Karpas-422 (cell line): ENCODE measurements at places on chromosomes 13 and 19.

- DNase-seq: no peak
These were observed 814 bp downstream of the NBEA start for GRCh38 chr13:34942732-34943435.

DNA sequence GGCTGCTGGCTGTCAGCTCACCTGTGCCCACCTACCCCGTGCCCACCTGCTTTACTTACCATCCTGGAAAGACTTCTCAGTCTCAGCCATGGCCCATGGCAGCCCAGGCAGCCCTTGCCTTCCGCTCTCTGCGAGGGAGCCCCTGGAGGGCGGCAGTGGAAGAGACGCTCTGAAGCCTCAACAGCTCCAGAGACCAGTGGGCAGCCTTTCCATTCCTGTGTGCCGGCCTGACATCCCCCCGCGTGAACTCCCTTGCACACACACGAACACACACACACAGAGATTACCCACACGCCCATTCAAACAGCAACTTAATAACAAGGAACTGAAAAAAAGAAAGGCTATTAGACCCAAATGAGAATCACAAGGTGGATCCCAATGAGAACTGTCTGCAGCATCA lies 14.2 kb upstream of the RASA3 start:
- no peak for DNase-seq

- no peak for DNase-seq
These were observed 1.8 kb downstream of the FXYD1 start for GRCh38 chr19:35140207-35140961.

GRCh38 chr19:46480415-46480814 lies 9.1 kb upstream of the PNMA8A start:
- no peak for DNase-seq

DNA sequence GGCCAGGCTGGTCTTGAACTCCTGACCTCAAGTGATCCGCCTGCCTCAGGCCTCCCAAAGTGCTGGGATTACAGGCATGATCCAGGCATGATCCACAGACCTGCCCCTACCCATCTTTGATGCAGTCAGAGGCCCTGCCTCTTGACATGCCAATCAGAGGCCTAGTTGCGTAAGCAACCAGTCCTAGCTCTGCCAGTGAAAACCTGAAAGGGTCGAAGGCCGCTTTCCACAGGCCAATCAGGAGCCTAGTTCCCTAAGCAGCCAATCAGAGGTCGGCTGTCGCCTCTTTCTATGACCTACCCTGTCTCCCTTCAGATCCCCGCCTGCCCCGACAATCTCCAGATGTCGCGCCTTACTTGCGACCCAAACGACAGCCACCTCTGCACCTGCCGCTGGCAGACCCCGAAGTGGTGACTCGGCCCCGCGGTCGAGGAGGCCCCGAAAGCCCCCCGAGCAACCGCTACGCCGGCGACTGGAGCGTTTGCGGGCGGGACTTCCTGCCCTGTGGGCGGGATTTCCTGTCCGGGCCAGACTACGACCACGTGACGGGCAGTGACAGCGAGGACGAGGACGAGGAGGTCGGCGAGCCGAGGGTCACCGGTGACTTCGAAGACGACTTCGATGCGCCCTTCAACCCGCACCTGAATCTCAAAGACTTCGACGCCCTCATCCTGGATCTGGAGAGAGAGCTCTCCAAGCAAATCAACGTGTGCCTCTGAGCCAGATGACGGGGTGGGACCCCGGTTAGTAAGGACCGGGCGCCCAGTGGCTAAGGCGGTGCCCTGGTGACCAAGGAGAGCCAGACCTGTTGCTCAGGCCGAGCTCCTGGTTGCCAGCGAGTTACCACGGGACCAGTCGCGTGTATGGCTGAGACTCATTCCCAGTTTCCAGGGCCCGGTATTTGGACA lies 6.3 kb downstream of the SYDE1 start:
- DNase-seq: no peak

DNA sequence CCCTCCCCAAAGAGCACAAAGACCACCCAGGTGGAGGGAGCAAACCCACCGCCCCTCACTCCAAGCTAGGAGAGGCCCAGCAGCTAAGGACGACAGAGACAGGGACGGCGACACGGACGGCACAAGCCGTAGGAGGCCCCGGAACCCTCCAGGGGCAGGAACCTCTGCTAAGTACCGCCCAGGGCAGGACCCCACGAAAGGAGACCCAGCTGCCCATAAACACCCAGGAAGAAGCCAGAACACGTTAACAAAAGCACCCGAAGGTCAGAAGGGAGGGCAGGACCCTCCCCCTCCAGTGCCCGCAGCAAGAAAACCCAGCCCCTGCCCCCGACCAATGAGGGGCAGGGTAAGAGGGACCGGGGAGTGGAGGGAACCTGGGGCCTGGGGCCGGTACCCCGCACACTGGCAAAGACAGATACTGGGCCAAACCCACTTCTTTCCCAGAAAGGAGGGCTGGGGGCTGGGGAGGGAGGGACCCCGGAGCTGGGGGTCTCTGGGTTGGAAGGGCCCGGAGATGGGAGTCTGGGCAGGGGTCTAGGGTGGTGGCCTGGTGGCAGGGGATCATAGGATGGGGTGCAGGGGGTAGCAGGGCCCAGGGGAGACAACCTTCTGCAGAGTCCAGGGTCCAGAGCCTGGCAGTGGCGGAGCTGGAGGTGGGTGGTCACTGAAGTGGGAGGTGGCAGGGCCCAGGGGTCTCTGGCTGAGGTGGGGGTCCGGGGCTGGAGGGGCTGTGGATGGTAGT lies 2.4 kb downstream of the BTBD2 start:
- DNase-seq: no peak

DNA sequence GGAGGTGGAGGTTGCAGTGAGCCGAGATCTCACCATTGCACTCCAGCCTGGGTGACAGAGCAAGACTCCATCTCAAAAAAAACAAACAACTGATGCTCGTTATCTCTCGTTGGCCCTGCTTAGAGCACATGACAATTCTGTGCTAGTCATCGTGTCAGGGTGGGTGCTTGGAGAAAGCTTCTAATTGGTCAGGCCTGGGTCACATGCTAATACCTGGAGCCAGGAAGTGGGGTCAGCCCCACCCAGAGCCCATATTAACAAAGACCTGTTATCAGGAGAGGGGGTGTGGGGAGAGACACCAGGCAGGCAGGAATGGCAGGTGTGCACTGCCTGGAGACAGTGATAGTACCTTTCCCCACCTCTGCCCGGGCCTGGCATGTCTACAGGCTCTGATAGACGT lies 84.9 kb downstream of the DPF1 start:
- DNase-seq: no peak

DNA sequence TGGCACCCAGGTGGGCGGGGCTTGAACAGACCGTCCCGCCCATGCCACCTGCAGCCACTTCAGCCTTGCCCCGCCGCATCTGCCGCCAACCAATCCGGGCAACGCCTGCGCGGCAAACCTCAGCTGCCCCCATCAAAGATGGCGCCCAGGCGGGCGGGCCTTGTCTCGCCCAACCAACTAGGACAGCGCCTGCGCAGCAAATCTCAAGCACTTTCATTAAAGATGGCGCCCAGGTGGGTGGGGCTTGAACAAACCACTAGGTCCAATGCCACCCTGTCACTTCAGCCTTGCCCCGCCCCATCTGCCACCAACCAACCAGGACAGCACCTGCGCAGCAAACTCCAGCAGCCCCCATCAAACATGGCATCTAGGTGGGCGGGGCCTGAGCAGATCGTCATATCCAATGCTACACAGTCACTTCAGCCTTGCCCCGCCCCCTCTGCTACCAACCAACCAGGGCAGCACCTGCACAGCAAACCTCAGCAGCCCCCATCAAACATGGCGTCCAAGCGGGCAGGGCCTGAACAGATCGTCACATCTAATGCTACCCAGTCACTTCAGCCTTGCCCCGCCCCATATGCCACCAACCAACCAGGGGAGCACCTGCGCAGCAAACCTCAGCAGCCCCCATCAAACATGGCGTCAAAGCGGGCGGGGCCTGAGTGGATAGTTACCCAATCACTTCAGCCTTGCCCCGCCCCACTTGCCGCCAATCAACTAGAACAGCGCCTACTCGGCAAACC lies 1.4 kb downstream of the PEG3 start:
- no peak for DNase-seq

GRCh38 chr13:96020931-96021330 lies 32.3 kb downstream of the UGGT2 start:
- no peak for DNase-seq

GRCh38 chr19:28880735-28881401 lies 332.1 kb downstream of the UQCRFS1 start:
- DNase-seq: no peak

DNA sequence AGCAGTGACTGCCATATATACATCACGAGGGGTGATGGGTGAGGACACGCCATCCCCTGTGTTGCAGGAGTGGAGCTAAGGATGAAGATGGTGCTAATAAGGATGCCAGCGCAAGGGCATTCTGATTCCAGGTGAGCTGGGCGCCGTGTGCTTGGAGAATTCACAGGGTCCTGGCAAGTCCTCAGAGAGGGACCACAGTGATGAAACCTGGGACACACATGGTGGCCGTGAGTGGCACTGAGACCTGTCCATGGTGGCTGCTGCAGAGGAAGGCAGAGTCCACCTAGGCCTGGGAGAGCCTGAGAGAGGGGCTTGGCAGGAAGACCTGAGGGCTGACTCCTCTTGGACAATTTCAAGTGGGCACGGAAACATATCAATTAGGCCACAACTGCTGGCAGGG lies 65.2 kb downstream of the RFX2 start:
- DNase-seq: no peak

- no peak for DNase-seq
These were observed 88.8 kb downstream of the FNDC3A start for GRCh38 chr13:49064476-49064875.

DNA sequence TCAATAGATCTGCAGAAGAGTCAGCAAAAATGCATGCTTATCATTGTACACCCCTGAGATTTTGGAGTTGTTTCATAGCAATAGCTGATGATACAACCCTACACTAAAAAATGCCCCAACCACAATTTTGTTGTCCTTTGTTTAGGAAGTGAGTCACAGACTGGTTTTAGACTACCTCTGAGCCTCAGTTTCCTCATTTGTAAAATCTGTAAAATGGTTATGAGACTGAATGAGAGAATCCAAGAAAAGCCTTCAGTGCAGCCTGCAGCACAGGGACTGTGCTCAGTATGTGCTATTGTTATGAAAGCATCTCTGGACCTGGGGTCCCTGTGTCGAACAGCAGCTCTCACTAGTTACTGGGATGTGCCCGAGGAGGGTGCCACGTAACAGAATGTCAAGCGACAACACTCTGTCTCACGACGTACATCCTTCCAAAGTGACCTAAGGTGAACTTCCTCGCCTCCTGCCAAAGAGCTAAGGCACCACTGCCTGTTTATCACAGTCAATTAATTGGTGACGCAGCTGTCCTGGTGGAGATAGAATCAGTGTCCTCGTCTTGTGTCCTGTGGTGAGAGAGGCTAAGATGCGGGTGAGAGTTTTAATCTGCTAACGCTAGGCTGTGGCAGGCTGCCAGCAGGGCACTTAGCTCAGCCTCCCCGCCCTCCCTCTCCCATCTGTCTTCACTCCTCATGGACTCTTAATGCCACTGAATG lies 18.1 kb downstream of the DHRS12 start:
- DNase-seq: no peak

GRCh38 chr19:2446381-2446780 lies 10.4 kb downstream of the LMNB2 start:
- DNase-seq: no peak

GRCh38 chr13:79915114-79915811 lies 425.7 kb downstream of the SPRY2 start:
- DNase-seq: no peak

GRCh38 chr13:41250993-41251392 lies 12.4 kb downstream of the MTRF1 start:
- no peak for DNase-seq

GRCh38 chr19:7606289-7606688 lies 10.6 kb downstream of the CAMSAP3 start:
- DNase-seq: no peak

DNA sequence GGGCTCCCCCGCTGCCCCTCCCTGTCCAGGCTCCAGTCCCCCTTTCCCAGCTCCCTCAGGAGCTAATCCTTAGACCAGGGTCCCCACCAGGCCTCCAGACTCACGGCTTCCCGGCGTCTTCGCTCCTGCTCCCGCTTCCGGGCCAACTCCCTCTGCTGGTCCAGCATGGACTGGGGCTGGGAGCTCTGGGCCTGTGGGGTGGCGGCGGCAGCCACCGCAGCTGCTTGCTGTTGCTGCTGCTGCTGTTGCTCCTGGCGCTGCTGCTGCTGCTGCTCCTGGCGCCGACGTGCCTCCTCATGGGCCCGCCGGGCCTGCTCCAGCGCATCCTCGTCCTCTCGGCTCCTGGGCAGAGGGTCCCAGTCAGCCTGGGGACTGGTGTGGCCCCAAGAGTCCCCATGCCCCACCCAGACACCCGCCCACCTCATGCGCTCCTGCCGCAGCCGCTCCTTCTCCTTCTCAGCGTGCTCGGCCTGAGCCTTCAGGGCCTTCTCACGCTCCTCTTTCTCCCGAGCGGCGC lies 6.4 kb upstream of the EPHX3 start:
- DNase-seq: no peak

GRCh38 chr13:85582890-85583289 lies 216.3 kb downstream of the SLITRK6 start:
- DNase-seq: no peak

GRCh38 chr13:50991579-50992521 lies 82.3 kb downstream of the RNASEH2B start:
- no peak for DNase-seq

DNA sequence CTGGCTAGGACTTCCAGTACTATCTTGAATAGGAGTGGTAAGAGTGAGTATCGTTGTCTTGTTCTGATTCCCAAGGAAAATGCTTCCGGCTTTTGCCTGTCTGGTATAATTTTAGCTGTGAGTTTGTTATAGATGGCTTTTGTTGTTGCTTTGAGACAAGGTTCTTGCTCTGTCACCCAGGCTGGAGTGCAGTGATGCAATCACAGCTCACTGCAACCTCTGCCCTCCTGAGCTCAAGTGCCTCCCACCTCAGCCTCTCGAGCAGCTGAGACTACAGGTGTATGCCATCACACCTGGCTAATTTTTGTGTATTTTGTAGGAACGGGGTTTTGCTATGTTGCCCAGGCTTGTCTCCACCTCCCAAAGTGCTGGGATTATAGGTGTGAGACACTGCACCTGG lies 6.1 kb upstream of the ZNF543 start:
- no peak for DNase-seq

GRCh38 chr19:49875857-49876421 lies 1.2 kb downstream of the AKT1S1 start:
- DNase-seq: peak; percentile 92

DNA sequence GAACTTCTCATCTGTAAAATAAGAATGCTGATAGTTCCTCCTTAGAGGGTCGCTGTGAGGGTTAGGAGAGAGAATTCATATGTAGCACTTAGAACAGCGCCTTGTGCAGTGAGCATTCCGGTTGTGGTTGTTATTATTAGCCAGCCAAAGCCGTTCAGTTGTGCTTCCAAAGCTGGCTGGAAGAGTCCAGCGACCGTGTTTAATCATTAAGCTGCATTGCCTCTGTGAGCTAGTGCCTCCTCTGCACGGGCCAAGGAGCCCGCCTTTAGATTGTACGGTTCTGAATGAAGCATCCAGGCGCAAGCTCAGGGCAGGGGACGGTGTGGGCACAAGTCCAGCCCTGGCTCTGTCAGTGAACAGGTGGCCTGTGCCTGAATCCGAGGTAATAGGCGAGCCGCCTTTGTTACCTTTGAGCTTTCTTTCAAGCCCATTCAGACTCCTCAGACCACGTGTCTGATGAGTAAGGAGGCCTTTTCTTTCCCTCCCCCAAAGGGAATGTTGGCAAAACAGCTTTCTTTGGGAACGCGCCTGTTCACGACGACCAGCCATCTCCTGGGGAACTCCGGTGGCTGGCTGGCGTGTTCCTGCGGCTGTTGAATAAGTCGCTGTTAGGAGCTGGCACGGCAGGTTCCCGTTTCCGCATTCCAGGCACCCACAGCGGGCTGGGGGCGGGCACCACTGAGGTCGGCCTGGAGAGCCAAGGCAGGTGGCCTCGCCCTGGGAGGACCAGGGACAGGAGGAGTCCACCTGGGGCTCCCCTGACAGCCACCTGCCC lies 25.1 kb downstream of the SIPA1L3 start:
- DNase-seq: no peak

GRCh38 chr19:55230780-55231179 lies 2.2 kb upstream of the TMEM86B start:
- no peak for DNase-seq
